ENCODE measurements at places on chromosomes 7 and 10. TPM values are rescaled to one million over a fixed set of nuclear protein-coding genes. Genes with fewer than 3 reads are reported as not detected.

- no peak for DNase-seq
Measured at GRCh38 chr7:2523461-2523936, 3.9 kb downstream of the LFNG start.

- DNase-seq, result no peak
Measured at GRCh38 chr7:106082087-106082854, 29.8 kb downstream of the SYPL1 start.

The C7orf57 gene
- 0.29 TPM for total RNA-seq

DNA sequence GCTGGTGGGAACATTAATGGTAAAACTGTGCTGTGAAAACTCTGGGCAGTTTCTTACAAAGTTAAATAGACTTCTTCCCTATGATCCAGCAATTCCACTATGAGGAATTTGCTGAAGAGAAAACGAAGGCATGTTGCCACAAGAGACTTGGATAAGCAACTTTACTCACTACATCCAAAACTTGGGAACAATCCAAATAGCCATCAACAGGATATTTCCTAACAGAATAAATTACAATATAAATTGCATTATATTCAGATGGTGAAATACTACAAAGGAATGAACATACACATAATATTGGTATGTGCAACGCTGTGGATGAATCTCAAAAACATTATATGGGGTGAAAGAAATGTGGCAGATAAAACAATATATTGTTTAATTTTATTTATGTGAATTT, 21.4 kb upstream of the MKI67 start:
- peak; percentile 44 for DNase-seq

The AUTS2 gene
- 3.0 TPM for total RNA-seq

GRCh38 chr7:80941208-80941758, 22.4 kb upstream of the SEMA3C start:
- peak; percentile 91 for DNase-seq

DNA sequence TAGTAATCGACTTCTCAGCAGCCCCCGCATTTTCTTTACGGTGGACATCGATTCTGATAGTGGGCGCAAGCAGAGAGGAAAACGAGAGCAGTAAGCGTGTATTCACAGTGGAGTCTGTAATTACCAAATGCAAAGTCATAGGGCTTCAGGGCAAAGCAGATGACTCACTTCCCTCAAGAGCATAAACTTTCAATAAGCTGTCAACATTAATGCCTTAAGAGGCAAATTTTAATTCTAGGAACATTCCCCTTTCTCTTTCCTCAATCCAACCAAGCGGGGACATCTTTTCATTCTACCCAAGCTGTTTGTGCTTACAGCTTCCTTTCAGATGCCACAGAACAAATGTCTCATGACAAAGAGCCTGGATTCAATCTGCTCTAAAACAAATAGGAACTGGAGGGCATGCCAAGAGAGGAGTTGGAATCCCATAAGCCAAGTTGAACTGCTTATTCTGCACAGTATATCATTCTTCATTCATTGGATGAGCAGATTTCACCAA, 48.6 kb downstream of the MALSU1 start:
- DNase-seq, result peak; percentile 86

DNA sequence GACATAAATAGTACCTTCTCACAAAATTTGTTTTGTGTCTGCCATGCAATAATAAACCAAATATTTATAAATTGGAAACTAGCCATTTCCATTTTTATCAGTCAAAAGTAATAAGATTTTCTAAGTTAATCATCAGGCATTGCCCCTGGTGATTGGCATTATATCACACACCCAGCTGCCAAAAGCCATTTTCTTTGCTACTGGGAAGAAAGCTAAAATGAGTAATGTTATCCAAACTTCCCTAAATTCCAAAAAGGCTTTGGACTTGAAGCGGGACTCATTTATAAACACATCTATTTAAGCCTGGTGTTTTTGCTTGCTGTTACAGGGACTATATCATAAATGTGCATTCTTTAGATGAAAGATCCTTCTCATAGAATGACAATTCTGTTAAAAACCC, 86.0 kb downstream of the AKR1D1 start:
- DNase-seq, result no peak

DNA sequence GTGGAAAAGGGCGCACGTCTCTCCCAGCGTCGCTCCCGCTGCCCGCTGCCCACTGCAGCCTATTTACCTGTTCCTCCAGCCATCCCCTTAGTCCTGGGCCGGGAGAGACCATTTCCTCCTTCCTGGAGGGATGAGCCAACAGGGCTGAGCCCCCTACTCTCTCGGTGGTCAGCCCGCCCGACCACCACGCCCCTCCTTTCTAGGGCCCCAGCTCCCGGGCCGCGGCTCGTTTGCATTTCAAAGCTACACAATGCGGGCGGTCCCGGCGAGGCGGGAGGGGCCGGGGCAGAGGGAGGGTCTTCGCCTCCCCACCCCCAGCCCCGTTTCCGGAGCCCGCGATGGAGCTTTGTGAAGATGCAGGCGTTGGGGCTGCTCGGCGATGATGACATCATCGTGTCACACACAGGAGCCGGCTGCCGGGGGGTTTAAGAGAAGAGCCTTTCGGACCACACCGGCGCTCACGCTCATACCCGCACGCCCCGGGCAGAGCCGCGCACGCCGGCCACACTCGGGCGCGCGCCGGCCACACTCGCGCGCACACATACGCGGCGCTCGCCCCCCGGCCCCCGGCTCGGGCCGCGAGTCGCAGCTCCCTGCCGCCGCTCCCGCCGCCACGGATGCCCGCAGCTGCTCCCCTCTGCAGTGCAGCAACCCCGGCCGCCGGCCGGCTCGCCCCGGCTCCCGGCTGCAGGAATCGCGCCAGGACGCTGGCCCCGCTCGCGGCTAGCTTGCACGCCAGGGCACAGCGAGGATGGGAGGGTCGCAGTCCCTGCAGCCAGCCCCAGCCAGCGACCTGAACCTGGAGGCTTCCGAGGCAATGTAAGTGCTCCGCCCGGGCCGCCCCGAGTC, 107.7 kb upstream of the BTBD16 start:
- DNase-seq, result no peak

DNA sequence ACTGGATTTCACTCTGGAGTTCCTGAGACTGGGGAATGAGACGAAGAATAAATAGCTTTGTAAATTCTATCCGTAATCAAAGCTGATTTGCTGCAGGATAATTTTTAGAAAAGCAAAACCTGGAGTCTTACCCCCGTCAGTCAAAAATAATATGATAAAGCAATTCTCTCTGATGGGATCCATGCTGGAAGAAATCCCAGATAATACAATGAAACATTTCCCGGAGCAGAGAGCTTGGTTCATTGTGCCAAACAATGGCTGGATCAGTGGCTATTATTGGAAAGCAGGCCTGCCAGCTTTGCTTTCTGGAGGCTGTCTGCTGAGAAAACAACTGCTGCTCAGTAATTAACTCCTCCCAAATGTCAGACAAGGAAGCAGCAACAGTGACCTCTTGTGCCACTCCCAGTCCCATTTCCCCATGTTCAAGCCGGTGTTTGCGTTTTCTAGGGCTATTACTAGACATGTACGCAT, 609.4 kb upstream of the PCDH15 start:
- DNase-seq, result no peak

GRCh38 chr7:2572101-2572842, 13.5 kb downstream of the IQCE start:
- no peak for DNase-seq

The PRLHR gene
- not detected for total RNA-seq

The WASHC2C gene
- 40.4 TPM for total RNA-seq

DNA sequence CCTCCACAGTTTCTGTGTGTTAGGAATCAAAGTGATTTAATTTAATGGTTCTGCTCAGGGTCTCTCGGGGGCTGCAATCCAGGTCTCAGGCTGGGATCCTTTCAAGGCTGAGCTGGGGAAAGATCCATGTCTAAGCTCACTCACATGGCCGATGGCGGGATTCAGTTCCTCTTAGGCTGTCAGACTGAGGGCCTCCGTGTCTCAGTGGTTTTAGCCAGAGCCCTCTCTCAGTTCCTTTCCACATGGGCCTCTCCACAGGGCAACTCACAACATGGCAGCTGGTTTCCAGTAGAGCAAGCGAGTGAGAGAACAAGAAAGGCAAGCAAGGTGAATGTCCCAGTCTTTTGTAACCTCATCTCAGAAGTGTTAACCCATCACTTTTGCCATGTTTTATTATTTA, 26.9 kb downstream of the CAV1 start:
- no peak for DNase-seq

GRCh38 chr10:79273604-79274003, 73.7 kb upstream of the PPIF start:
- DNase-seq, result no peak

DNA sequence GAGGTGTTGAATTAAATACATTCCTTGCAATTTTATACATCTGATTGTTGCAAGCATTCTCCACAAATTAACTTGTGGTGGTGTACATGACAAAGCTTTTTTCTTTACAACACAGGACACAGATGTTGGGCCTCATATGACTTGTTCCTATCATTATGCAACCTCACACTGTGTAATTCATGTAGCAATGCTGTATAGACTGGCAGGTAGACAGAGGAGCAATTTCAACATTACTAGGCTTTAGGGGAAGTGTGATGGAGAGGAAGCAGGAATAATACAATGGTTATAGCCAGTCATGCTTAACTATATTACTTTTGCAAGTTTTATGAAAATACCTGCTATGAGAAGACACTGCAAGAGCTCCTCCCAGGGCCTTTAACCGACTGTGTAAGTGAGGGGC, 832.1 kb downstream of the CNTNAP2 start:
- DNase-seq, result no peak

GRCh38 chr7:33596686-33597085, 308.7 kb upstream of the BMPER start:
- peak; percentile 14 for DNase-seq

The ATP5F1C gene
- 301 TPM for total RNA-seq

DNA sequence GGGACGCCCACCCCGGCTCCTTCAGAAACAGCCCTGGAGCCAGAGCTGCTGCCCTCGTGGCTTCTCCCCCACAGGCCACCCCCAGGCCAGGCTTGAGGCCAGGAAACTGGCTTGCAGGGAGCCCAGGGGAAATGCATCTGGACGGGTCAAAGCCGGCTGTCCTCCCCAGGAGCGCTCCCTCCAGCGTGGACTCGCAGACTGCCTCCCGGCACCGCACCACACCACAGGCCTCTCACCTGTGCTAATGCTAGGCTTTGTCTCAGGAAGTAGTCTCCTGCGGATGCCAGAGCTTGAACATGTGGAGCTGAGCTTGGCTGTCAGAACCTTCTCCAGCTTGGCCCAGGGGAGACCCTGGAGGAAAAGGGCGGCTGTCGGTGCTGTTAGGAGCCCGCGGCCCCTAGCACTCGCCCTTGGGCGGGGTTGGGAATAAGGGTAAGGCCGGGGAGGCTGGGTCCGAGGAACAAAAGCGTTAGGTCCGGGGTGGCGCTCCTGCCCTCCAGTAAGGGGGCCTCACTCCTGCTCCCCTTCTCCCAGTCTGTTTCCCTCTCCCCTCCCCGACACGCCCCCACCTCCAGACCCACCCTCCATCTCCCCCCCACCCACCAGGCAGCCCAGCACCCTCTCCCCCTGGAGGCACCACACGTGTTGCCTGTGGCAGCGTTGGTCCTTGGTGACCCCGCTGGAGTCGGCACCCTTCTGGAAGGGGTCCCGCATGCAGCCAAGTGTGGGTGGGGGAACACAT, 21.6 kb upstream of the DRGX start:
- no peak for DNase-seq

The UBE2H gene
- 61.3 TPM for total RNA-seq

The MDFIC gene
- total RNA-seq, result 67.0 TPM

GRCh38 chr7:125568799-125569198, 639.2 kb upstream of the POT1 start:
- DNase-seq, result no peak

- DNase-seq, result peak; percentile 84
Measured at GRCh38 chr10:588246-589165, 101.0 kb downstream of the DIP2C start.

The CLRN3 gene
- total RNA-seq, result not detected

DNA sequence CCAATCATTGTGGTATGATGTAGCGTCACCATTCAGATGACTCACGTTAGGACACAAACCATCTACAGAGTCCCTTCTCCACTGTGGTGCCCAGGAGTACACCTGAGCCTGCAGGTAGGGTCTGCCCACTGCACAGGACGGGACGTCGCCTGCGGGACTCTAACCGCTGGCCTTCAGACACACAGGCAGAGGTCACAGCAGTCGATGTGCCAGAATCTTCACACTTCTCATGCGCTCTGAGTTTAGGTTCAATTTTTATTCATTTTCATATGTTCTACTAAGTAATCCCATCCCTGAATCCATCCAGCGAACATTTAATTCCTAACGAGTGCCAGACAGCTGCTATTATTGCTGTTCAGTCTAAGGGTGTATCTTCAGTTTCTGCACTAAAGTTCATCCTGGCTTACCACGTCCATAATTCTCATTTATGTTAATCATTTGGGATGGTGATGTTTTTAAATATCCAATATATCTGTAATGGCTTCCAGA, 73.3 kb downstream of the CXCL12 start:
- no peak for DNase-seq

Data from LHCN-M2 (cell line).